ENCODE measurements at places on chromosomes 2 and 18.

DNA sequence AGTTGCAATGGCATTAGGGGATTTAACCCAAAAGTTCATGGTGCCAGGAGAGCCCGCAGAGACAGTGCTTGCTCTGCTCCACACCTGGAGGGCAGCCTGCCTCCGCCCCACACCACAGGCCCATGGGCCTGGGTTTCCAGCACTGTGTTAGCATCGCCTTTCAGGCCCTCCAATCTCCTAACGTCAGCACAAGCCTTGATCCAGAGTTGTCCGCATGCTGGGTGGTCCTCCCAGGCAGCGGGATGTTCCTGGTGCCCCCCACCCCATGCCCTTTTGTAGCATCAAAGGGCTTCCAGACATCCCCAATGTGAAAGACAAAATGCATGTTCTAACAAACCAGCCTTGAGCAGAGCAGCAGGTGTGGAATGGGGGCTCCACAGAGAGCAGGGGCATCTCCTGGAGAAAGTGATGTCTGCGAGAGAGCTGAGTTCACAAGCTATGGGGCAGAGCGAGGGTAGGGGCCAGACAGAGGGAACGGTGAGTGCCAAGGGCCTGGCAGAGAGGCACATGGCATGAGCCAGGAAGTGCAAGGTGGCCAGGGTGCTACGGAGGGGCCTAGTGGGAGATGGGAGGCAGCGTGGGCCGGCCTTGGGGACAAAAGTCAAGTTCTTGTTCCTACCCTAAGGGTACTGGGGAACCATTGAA lies 119.2 kb downstream of the CYP26B1 start:
- DNase-seq: no peak

DNA sequence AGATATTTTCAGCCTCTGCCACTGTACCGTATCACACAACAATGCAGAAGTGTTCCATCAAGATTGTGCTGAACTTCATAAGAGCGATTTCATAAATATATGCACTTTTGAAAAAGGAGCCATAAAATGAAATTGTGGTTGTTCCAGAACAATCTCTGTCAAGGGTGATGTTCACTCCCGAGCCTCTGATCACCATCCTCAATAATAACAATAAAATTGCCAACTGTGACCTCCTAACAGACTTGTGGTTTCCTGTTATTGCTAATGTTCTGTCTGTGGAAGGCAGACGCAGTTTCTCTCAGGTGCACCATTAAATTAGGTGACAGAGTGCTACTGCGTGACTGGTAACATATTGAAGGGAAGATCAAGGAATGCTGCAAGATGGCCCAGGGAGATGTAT lies 383.7 kb downstream of the SOCS6 start:
- no peak for DNase-seq

GRCh38 chr2:86789687-86790133 lies 1.0 kb downstream of the CD8A start:
- no peak for DNase-seq

DNA sequence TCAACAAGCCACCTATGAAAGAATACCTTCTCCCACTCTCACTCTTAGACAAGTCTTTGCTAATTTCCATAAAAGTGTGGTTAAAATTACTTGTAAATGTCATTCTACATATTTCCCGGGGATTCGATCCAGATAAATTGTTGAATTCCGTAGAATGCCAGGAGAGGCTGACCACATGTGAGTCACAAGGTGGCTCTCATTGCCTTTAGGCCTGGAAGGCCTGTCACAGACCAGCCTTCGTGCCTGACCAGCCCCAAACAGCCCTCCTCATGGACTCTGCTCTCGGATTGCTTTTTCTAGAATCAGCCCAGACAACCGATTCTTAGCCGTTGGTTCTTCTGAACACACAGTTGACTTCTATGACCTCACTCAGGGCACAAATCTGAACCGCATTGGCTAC lies 86.0 kb downstream of the RTN4 start:
- peak; percentile 60 for DNase-seq

DNA sequence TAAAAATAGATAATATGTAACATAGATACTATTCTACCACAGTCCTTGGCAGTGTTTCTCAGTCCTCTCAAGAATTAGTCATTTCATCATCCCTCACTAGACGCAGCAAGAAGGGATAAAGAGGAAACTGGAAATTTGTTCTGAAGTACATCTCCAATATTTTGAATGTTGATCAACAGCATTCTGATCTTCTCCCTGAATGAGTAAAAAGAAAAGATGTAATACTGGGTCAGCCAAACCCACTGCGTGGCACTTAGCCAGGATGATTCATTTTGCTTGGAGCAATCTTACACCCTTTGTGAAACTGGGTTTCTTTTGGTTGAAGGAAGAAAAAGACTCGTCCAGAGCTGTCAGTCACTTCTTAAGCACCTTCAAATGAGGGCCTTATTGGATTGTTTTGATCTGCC lies 54.1 kb downstream of the TAF1B start:
- DNase-seq: peak; percentile 71

DNA sequence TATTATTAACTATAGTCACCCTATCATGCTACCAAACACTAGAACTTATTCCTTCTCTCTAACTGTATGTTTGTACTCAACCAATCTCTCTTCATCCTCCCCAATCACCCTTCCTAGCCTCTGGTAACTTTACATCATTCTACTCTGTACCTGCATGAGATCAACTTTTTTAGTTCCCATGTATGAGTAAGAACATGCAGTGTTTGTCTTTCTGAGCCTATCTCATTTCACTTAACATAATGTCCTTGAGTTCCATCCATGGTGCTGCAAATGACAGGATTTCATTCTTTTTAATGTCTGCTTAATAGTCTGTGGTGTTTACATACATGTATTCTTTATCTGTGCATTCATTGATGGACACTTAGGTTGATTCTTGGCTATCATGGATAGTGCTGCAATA lies 108.9 kb upstream of the RFX8 start:
- DNase-seq: no peak

- no peak for DNase-seq
These were observed 62.3 kb upstream of the CTIF start for GRCh38 chr18:48476550-48476917.

DNA sequence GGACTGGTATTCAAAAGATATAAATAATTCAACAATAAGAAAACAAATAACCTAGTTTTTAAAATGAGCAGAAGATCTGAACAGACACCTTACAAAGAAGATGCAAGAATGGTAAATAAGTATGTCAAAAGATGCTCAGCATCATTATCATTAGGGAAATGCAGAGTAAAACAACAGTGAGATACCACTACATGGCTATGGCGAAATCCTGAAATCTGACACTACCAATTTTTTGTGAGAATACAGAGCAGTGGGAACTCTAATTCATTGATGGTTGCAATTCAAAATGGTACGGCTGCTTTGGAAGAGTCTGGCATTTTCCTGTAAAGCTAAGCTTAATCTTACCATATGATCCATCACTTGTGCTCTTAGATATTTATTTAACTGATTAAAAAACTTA lies 151.8 kb downstream of the UBR3 start:
- no peak for DNase-seq

- DNase-seq: no peak
These were observed 126.3 kb upstream of the NRXN1 start for GRCh38 chr2:51158251-51158650.

DNA sequence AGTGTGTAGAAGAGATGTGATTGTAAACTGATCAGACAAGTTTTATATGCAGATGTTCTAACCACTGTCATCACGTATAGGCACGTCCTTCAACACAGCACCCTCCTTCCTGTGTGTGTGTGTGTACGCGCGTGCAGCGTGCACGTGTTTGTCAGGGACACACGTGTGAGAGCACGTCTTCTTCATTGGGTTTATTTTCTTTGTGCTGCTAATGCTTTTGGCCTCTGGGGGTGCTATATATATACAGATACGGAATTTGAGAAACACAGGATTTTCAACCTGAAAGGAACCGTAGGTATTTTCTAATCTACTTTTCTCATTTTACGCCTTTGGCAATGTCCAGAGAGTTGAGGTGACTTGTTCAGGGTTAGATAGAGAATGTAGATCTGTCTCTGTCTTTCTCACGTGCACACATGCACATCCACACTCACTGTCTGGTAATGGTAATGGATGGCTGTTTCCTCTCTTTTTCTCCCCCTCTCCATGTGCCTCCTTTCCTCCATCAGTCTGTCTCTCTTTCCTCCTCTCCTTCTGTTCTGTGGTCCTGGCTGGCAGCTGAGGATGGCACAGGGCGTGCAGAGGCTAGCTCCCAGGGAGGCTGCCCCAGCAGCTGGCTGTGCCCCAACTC lies 13.4 kb upstream of the CELF4 start:
- peak; percentile 47 for DNase-seq

GRCh38 chr2:10234409-10235094 lies 68.2 kb upstream of the HPCAL1 start:
- no peak for DNase-seq

- DNase-seq: peak; percentile 73
These were observed 24.3 kb upstream of the STAT1 start for GRCh38 chr2:191038241-191038725.

DNA sequence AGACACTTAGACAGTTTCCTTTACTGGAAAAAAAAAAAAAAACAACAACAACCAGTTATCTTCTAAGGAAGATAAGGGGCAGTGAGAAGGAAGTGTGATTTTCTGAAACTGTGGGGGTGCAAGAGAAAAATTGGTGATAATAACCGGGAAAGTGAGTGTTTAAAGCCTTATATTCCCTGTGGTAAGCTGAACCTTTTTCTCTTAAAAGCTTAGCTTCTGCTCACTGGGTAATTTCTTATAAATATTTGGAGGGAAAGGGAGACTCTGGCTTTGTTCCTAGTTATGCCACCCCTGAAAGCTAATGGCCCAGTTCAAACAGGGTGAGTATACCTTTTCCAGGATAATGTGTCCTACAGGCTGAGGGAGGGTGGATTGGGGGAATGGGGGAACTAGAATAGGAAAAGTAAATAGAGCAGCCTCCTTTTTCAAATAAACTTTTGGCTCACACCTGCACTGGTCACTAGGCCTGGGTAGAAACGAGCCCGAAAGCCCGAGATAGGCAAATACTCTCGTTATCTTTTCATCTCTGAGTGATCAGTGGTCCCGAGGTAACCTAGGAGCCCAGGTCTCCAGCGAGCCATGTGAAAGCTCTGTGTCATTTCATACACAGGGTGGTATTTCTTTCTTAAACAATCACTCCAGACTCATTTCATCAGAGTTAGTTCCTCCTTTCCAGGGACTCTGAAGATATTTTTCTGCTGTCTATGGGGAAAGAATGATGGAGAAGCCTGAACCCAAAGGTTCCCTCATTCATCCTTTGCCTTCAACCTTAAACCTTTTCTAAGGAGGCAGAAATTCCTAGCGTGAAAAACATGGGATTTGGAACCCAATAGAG lies 15.5 kb upstream of the SRBD1 start:
- DNase-seq: no peak

DNA sequence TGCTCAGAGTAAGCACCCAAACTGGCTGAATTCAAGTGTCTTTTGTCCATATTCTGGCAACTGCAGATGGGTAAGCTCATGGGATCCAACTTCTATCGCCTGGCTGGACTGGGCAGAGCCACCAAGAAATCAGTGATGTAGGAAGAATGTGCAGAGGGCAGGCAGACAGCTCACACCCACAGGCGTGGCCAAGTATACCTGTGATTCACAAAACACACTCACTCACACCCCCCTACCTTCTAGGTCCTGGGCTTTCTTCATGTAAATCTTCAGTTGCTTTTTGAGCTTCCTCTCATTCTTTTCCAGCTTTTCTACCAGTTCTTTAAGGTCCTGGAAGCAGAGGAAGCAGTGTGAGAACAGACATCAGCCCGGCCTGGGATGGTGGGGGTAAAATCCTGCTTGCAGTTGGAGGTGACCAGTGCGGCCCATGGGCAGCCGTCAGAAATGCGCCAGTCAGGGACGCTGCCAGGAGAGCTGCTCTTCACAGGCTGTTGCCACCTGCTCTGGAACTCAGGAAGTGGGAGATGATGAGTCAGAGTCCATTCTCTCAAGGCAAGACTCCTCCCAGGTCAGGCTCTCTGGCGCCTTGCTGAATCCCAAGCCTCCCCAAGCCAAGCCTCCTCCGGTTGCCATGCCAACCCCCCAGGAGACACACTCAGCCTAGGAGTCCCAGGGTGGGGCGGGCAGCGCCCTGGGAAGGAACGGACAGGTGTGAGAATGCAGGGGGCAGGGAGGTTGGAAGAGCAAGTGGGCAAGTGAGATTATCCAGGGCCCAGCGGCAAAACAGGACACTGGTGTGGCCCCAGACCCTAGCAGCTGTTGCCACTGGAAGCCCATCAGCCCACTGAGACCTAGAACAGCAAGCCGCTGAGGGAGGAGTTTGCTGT lies 36.2 kb upstream of the ACAA2 start:
- DNase-seq: peak; percentile 83

- peak; percentile 79 for DNase-seq
These were observed 818 bp downstream of the ITGB1BP1 start for GRCh38 chr2:9422321-9423099.

DNA sequence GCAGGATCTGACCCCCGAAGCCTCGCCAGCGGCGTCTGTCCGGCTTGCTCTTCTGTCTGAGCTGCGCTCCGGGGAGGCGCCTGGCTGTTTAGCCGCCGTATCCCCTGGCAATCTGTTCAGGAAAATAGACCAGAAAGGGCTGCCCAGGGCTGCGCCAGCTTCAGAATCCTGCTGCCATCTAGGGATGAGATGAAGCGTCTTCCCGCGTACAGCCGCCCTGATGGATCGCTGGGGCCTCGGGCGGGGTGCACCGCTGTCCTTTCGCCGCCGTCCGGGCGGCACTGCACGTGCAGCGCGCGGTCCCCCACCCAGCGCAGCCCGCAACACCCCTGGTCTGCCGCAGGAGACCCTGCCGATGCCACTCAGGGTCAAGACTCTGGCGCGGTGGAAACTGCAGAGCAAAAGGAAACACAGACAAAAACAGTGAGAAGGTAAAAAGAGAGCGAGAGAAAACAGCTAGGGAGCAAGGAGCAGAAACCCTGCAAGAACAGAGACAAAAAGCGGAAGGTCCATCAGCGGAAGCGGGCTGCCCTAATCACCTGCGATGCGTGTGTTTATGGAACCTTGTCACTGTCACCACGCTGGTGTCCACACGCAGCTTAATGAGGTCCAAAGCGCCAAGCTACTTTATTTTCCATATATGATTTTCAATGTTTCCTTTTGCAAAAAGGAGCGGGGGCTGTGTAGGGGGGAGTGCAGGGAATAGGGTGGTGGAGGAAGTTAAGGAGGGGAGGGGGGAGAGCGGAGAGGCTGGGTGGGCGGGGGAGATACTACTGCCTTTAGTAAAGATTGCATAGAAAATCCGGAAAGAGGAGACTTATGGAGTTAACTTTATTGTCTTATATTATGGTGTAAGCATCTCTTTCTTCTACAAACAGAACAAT lies 2113.3 kb upstream of the PIK3C3 start:
- DNase-seq: peak; percentile 64

GRCh38 chr18:28729321-28729720 lies 552.4 kb upstream of the CDH2 start:
- peak; percentile 12 for DNase-seq

- DNase-seq: no peak
These were observed 47.0 kb downstream of the DHRS9 start for GRCh38 chr2:169116327-169116726.

All from AG20443 (cell line).